ENCODE measurements at places on chromosomes 1 and 21. TPM values are rescaled to one million over a fixed set of nuclear protein-coding genes. Genes with fewer than 3 reads are reported as not detected.
A peak's percentile ranks its signal among the peaks of the same experiment; 100 is the strongest.

DNA sequence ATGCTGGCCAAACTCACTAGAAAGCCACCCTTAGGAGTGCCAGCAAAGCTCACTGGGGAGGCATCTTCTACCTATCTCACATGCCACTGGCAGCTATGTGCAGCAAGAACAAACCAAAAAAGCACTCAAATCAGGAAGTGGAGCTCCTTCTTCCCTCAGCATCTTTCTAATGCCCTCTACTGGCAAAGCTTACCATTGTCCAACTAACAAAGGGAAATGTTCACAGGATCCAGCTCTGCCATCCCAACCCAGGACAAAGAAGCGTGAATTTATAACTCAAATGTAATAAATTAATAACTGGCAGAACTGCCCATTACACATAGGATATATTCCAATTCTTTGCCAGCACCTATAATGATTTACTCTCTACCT is 38.9 kb downstream of the LEPR start:
- DNase-seq, result peak; percentile 46

- no peak for DNase-seq
Observed at GRCh38 chr1:204134103-204134502, 17.7 kb downstream of the ETNK2 start.

DNA sequence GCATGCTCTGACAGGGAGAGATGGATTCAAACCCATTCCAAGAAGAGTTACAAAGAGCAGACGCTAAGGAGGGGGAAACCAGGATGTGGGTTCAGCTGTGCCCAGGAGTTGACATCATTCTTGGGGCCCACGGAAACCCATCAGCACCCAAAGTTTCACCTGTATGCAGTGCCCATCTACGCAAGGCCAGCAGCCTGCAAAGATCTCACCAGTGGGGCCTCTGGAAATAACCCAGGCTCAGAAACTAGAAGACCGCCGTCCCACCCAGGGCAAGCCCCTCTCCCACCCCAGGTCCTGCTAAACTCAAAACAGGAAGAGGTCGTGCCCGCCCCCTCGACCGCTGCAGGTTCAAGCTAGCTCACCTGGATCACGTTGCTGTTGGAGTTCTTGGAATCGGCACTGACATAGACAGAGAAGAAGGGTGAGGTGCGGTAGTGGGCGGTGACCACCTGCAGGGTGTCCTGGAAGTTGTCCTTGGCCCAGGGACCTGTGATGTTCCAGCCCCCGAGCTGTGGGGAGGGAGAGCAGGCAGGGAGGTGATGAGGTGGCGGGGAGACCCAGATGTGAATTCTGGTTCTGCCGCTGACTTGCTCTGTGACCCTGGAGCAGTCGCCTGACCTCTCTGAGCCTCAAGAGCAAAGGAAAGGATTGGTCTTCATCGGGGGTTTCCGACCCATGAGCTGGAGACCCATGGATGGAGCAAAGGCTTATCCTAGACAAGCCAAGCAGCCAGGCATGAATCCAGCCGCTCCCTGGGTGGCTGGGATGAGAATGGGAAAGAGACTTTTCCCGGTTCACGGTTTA is 31.7 kb downstream of the ECE1 start:
- no peak for DNase-seq

DNA sequence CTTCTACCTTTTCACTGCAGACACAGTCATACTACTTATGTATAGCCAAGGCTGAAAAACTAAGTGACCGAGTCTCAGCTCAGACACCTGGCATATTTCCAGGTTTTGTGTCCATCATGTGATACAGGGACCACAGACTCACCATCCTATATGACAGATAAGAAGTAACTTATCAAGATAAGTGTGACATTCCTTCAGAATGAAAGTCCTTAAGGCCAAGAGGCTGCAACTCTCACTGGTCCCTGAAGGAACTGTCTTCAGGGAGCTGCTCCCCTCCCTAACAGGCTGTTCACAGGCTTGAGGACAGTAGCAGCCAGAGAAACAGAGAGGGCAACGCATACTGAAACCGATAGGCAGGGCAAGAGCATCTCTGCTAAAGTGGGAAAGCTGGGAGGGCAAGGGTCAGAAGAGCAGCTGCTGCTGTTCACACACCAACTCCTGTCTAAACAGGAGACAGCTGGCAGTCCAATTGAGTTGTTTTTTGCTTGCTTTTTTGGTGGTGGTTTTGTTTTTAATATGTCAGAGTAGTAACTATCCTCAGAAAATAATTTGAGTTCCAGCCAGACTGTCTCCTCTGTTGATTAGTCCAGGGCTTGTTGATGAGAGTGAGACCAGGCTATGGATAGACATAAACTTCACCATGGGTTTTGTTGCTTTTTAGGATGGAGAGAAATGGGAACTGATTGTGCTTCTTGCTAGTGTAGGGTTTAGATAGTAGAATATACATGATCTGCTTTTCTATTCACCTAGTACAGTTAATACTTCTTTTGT is 67.7 kb downstream of the MACF1 start:
- DNase-seq, result no peak

GRCh38 chr1:54885807-54886723 is 930 bp downstream of the DHCR24 start:
- peak; percentile 13 for DNase-seq

DNA sequence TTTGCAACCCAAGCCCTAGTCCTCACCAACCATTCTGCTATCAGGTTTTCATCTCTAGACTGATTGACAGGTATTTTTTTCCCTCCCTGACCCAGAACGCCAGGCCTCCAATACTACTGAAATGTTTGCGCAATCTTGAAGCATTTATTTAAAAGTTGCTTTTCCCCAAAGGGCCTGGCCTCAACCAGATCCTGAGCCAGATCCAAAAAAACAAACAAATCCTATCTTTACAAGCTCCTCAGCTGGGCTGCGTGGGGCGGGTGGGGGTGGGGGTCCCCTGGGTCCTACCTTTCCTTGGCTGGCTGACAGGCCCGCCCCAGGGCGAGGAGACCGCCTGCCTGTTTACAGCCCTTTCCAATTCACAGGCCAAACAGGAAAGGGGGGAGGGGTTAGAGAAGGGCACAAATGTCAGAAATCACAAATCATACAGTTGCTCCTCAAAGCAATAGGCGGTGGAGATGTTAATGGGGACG is 98.8 kb downstream of the FOXD2 start:
- no peak for DNase-seq

DNA sequence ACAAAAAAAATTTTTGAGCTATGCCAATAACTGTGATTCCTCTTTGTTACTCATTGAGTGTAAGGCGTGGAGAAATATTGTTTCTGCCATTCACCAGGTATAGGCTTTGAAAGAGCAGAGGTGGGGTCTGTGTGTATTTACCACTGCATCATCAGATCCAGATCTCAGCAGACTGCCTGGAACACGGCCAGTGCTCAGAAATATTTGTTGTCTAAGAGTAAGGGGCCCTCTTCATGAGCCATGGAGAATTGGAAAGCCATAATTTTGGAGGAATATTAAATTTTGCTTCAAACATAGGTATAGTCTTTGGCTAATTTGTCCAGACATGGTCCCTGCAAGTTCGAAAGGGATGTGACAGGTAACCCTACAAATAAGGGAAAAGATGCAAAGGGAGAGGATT is 231.3 kb upstream of the IRF2BP2 start:
- DNase-seq, result no peak

GRCh38 chr1:57340334-57341070 is 83.4 kb downstream of the DAB1 start:
- no peak for DNase-seq

DNA sequence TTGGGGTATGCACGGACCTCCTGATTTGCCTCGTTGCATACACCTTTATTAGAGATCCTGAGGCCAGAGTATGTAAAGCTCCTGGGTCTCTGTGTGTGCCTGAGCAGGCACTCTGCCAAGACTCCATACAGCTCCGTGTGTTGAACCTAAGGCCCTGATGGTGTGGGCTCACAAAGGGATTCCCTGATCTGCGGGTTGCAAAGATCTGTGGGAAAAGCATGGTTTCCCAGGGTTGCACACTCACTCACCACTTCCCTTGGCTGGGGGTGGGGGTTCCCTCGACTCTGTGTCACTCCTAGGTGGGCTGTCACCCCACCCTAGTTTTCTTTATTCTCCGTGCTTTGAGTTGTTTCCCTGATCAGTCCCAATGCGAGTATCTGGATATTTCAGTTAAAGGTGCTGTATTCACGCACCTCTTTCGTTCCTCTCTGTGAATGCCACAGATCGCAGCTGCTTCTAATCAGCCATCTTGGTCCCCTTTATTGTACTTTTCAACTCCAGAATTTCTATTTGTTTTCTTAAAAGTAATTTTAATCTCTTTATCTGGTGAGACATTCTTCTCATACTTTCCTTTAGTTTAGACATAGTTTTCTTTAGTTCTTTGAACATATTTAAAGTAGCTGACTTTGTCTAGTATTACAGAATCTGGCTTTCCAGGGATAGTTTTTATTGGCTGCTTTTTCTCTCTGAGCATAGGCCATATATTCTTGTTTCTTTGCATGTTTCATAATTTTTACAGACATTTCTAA is 39.0 kb upstream of the F3 start:
- peak; percentile 41 for DNase-seq

- DNase-seq, result peak; percentile 79
Observed at GRCh38 chr1:155978325-155978972, at the start of gene ARHGEF2. Gene ARHGEF2 (minus strand): TSS chr1:155978547. CDS start chr1:155978427, 120 bp downstream.

DNA sequence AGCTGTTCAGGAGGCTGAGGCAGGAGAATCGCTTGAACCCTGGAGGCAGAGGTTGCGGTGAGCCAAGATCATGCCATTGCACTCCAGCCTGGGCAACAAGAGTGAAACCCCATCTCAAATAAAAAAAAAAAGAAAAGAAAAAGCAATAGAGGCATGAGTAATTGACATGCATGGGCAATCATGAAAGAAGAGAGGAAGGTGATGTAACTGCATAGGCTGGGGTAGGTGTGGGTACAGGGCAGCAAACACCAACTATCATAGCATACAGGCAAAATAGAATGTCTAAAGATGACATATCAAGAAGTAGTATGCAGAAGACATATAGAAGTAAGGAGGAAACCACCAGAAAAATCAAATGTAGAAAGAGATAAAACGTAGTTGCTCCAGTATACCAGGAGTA is 19.0 kb upstream of the MGST3 start:
- DNase-seq, result no peak

DNA sequence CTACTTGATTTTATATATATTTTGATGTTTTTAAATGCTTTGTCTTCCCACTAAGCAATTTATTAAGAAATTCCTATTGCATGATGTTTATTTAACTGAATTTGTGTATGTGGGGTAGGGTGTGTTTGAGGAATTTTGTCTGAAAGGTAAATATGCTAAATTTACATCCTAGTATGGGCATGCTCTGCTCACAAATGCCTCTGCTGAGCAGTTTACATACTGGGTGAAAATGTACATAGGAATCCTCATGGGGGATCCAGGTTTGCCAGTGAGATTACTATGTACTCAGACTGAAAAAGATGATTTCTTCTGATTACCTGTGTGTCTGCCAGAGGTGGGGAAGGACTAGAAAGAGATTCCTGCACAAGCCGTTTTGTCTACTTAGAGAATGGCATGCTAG is 126.6 kb downstream of the DISP1 start:
- no peak for DNase-seq

DNA sequence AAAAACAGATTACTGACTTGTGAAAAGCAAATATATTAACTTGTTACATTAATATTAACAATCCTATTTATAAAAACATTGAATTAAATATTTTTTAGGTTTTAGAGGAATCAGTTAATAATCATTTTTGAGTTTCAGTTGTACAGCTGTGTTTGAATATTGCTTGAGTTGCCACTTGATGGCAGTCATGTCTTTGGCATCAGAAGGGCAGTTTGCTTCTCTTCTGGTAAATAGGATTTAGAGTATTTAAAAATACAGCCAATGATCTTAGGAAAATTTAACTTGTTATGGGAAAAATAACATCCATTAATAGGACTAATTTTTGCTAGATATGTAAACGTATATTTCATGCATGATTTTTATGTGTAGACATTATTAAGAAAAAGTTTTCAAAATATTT is 234.1 kb downstream of the NCAM2 start:
- DNase-seq, result peak; percentile 5

- DNase-seq, result no peak
Observed at GRCh38 chr1:180577361-180577760, 18.6 kb downstream of the OVAAL start.

GRCh38 chr1:174940646-174941175 is 59.0 kb upstream of the CACYBP start:
- no peak for DNase-seq

- no peak for DNase-seq
Observed at GRCh38 chr1:26038477-26038876, 7.4 kb downstream of the SLC30A2 start.

DNA sequence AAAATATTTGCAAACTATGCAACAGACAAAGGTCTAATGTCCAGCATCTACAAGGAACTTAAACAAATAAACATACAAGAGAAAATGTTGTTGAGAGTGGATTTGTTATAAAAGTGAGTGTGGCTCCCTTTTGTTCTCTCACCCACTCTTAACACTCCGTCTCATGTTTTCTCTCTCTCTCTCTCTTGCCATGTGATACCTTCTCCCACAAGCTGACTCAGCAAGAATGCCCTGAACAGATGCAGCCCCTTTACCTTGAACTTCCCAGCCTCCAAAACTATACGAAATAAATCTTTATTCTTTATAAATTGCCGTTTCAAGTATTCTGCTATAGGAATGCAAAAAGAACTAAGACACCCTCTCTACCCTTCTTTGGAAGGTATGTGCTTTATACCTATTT is 234.1 kb downstream of the ADGRL2 start:
- DNase-seq, result peak; percentile 4

- DNase-seq, result no peak
Observed at GRCh38 chr1:25651036-25651640, 34.5 kb downstream of the MAN1C1 start.

GRCh38 chr1:65467536-65467935 is 47.1 kb downstream of the LEPR start:
- peak; percentile 61 for DNase-seq

DNA sequence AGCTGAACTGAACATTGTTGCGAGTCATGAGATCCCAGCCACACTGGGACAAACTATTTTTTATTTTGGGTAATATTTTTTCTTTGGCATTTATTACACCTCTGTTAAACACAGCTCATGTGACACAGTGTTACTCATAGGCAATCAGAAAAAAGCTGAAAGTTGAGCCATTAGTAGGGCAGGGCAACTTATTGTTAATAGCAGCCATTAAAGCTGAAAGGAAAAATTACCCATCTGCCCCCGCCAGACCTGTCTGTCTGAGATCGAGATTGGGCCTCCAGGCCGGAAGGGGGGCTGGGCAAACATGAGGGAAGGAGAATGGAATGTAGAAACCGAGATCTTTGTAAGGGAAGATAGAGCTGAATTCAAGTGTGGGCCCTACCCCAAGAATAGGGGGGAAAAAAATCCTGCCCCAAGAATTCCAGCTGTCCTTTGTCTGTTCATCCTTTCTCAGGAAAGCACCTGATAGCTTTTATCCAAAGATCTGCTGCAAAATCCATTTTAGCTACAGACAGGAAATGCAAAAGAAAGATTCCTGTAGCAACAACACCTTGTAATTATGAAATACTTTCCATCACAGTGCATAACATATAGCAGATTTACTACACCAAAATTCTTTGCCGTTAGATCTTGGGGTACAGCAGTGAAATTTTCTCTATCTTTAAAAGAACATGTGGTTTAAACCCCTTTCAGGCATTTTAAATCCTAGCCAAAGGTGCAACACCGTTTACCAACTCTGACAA is 212.8 kb downstream of the PBX1 start:
- DNase-seq, result peak; percentile 42

- DNase-seq, result no peak
Observed at GRCh38 chr1:154095456-154096060, 59.3 kb downstream of the NUP210L start.

Gene NCF2
- total RNA-seq, result 4.4 TPM

Gene GMEB1
- total RNA-seq, result 9.2 TPM

Gene GPR37L1
- not detected for total RNA-seq

Gene ANKRD65
- not detected for total RNA-seq

Gene OVAAL
- total RNA-seq, result 2.4 TPM

Gene ITLN2
- total RNA-seq, result not detected

Gene CSMD2
- total RNA-seq, result 2.3 TPM

Gene XCL2
- total RNA-seq, result not detected

Gene RGS16
- not detected for total RNA-seq

Gene CEP350
- 16.5 TPM for total RNA-seq

All from HT1080 (cell line).